ENCODE measurements at places on chromosomes 1 and 21.

DNA sequence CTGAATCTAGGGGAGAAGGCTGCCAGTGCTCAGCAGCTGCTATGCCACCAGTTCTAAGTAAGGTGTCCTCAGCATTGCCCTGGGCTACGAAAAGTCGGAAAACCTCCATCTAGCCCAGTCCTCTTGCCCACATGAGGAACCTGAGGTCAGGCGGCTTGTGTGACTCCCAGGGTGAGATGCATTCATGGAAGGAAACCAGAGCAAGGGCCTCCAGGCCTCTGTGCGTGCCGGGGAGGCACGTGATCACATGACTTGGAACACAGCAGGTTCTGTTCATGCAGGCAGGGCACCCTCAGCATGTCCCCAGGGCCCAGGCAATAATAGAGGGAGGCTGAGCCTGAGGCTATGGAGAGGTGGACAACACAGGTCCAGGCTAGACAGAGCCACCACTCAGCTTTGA is 312.5 kb upstream of the DUSP10 start:
- no peak for DNase-seq

GRCh38 chr1:79363430-79363829 is 356.9 kb upstream of the ADGRL4 start:
- peak; percentile 45 for DNase-seq

DNA sequence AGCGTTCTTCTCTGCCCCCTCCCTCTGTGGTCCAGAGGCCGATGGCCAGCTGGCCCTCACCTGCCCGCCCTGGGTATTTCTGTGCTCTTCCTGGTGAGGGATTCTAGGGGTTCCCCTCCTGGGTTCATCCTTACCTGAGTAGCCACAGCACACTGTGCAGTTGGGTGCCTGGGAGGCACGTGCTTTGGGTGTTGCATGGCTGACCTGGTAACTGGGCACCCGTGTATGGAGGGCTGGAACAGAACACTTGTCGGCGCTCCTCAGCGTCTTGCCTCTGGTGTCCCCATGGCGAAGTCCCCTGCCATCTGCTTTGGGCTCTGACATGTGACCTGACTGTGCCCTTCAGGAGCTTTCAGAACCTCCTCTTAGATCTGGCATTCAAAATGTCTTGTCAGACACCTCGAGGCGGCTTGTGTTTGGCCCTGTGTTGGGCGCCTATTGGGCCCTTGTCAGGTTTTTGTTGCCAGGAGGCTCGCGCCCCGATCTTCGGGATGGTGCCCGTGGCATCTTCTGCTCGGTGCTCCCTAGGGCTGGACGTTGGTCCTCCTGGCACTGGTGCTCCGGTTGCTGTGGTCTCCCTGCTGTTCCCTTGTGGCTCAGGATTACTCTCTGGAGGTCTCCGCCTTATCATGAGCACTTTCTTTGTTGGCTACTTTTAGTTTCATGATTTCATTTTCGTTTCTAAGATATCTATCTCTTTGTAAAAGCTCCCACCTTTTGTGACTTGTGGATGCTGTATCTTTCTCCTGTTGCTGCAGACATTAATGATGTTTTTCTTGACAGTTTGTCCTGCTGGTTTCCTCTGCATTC is 28.5 kb downstream of the SKI start:
- no peak for DNase-seq

DNA sequence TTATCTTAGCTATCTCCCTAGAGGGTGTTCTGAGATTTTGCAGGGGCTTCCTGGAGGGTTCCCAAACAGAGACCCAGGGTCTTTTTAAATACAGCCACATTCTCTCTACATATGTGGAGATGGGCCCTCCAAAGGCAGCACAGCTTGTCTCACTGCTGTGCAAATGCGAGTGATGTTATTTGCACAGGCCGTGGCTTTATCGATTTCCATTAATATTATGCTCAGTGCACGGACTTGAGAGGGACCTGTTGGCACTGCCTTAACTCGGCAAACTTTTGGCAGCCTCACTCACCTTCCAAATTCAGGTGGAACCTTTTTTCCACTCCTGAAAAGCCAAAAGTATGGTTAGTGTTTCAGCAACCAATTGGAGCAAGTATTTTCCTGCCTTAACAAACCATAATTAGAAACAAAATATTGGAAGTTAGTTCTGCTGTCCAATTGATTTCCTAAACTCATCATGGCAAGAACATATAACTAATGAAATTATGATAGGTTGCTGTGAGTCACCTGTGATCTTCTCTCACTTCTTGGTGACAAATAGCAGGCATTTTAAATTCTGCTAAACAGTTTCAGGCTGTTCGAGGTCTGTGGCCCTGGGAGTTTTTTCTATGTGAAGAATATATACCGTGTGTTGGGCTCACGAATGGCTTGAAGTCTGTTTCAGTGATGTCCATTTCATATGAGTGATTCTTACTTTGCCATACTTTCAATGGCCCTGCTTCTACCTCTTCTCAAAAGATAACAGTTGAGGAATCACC is 10.9 kb downstream of the LHX9 start:
- DNase-seq, result no peak

DNA sequence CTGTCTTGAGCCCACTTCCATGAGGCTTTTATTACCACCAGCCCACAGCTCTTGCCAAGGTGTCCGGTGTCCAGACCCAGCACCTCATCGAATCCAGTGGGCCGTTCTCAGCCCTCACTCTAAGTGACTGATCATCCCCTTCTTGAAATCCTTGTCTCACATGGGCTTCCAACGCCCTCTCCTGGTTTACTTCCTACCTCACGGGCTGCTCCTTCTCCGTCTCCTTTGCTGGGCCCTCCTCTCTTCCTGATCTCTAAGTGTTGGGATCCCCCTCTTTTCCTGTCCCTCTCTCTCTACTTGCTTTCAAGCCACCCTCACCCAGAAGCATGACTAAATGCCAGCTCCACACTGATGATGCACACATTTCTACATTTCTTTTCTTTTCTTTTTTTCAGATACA is 9.0 kb upstream of the RHBG start:
- DNase-seq, result no peak

- DNase-seq, result no peak
Measured at GRCh38 chr1:72296501-72296900, 14.2 kb upstream of the NEGR1 start.

DNA sequence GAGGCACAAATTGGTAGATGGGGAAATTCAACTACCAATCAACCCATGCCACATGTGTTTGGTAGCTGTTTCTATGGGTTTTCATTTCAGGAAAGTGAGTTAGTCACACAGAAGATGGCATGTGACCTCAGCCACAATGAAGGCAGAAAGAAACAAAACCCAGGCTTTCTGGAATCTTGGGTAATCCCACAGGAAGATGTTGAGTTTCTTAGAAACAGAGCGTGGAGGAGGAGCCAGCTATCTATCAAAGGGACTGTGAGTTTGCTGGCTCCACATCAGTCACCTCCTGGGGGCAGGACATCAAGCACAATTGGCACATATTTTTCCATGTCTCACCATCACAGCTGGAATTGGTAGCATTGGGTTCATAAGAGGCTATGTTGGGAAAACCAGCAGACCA is 188.9 kb upstream of the PLXNA2 start:
- no peak for DNase-seq

DNA sequence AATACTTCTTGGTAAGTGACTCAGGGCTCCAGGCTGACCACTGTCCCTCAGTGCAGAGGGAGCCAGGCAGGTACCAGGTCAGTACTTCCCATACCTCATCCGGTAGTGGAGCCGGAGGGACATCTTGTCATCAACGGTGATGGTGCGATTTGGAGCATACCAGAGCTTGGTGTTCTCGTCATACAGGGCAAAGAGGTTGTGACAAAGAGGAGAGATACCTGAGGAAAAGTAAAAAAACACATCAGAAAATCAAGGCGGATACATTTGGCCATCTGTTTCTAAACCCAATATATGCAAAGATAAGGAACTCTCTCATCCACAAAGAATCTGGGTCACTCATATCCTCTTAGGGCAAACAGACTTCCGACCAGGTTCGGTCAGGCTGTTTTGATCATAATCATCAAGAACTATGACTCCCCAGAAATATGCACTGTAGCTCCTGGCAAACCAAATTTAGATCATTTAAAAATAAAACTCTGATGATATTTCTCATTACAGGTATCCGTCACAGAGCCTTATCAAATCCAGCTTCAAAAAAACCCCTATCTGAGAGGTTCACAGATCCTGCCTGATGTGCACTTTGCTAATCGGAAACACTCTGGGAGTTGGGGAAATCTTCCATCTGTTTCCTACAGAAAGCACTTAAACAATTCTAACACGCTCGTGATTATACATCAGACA is 87.3 kb downstream of the JAK1 start:
- no peak for DNase-seq

DNA sequence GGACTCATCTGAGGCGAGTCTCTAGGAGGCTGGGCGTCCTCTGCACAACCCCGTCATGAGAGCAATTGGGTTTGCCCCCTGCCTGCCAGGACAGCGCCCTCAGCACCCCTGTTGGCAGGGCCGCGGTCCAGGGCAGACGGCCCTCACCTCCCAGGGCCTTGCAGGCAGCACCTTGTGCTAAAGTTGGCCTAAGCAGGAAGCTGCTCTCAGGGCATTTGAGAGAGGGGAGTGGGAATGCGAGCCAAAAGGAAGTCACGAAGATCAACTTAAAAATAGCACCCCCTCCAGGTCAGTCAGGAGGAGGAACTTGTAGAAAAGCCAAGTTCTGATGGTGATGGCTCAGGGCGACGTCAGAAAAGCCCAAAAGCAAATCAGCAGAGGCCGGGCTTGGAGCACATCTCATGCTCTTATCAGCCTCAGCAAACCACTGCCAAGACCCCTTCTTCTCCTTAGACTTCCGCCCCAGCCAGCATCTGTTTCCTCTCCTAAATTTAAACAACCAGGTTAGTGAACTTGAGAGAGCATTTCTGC is 12.6 kb upstream of the ADORA3 start:
- no peak for DNase-seq

DNA sequence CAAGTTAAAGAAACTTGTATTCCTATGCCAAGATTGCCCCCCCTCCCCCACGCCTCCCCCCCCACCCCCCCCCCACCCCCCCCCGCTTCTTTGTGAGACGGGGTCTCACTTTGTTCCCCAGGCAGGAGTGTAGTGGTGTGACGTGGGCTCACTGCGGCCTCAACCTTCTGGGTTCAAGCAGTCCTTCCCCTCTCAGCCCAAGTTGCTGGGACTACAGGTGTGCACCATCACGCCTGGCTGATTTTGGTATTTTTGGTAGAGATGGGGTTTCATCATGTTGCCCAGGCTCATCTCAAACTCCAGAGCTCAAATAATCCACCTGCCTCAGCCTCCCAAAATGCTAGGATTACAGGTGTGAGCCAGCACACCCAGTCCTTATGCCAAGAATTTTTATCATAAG is 136.6 kb downstream of the POU2F1 start:
- no peak for DNase-seq

DNA sequence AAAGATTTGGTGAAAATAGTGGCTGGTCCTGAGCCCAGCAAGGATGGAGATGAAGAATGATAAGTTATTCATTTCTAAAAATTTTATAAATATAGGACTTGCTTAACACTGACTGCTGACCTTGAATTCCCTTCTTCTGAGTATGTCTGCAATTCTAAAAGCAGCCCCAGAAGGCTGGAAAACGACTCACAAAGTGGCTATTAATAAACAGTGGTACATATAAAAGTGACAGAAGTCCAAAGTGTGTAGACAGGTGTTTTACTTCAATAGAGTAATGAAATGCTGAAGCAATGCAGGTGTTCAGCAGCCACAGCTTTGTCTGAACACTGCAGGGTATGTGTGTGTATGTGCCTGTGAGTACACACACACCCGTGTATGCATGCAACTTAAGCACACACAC is 219.0 kb upstream of the NRIP1 start:
- DNase-seq, result no peak

- DNase-seq, result no peak
Measured at GRCh38 chr1:180116964-180117763, 37.5 kb upstream of the QSOX1 start.

GRCh38 chr1:232615306-232615800 is 14.6 kb downstream of the SIPA1L2 start:
- no peak for DNase-seq

DNA sequence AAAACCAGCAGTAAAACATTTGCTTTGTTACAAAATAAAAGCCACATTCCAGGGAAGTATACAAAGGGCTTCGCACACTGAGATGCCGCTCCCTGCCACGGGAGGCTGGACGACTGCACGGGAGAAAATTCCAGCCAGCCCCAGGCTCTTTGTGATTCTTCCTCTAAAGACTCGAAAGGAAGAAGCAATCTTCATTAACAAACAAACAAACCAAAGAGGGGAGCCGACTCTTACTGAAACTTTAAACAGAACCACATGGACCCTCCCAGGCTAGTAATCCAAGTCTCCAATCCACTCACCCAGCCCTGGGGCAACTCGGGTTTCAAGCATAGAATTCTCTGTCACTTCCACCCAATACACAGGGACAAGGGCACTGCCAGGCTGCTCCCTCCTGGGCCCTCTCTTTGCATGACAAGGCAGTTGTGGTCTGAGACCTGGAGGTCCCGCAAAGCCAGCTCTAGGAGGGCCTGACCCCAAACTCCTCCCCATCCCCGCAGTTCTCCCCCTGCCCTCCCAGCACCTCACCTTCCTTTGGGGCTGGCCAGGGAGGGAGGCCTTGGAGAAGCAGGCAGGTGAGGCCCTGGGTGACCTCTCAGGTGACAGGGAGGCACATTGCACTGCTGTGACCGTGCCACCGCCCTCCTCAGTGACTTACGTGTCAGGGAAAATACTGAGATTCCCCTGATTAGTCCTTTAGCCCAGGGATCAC is 26.6 kb upstream of the COL18A1 start:
- DNase-seq, result no peak

- DNase-seq, result no peak
Measured at GRCh38 chr1:66729523-66729922, 22.7 kb upstream of the DYNLT5 start.

GRCh38 chr1:30571380-30571779 is 152.0 kb downstream of the MATN1 start:
- DNase-seq, result no peak

DNA sequence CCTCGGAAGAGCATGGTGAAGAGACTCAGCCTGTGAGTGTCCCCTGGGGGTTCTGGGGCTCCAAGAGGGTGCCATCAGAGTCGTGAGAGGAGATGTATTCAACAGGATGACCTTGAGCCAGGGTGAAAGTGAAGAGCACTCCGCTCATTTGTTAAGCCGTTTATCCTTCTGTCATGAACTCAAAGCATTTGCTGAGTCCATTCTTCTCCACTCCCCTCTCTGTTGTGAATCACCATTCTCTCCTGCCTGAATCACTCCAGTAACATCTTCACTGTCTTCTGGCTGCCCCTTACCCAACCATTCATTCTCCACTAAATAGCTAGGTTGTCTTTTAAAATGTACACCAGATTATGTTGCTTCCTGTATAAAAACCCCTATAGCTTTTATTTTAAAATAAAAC is 102.2 kb downstream of the RGL1 start:
- DNase-seq, result no peak

DNA sequence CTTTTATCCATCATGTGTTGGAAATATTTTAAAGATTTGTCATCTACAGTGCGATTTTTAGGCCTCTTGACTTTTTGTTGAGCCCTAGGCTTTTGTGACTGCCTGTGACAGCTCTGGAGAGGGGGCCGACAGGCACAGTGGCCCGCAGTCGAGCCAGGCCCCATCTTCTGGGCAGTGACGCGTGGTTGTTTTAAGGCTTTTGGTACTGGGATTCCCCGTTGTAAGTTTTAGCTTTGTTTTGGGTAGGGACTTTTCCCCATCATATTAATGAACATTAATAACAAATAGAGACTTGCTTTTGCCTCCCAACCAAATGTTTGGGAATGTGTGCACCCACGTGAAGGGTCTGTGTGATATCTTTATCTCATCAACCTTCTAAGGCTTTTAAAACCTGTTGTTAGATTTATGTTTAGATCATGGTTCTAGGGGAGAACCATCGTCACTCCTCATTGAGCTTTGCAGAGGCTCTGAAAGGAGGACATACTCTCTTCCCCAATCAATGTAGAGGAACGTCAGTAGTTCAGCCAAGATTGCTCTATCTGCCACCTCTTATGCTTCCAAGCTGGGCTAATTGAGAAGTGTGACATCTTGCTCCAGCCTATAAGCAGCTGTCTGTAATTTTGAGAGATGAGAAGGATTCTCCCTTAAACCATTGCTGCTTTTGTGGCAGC is 34.6 kb downstream of the MAPKAPK2 start:
- no peak for DNase-seq
